ENCODE measurements at places on chromosomes 11 and 22.

DNA sequence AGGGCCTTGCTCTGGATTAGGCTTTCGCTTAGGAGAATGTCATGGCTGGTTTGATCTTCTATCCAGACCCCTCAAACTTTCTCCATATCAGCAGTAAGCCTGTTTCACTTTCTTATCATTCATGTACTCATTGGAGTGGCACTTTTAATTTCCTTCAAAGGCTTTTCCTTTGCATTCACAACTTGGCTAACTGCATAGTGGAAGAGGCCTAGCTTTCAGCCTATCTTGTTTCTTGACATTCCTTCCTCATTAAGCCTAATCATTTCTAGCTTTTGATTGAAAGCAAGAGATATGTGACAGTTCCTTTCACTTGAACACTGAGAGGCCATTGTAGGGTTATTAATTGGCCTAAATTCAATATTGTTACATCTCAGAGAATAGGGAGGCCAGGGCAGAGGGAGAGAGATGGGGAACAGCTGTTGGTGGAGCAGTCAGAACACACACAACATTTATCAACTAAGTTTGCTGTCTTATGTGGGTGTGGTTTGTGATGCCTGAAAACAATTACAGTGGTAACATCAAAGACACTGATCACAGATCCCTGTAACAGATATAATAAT is 37.7 kb upstream of the APOBEC3A start:
- DNase-seq, result no peak

DNA sequence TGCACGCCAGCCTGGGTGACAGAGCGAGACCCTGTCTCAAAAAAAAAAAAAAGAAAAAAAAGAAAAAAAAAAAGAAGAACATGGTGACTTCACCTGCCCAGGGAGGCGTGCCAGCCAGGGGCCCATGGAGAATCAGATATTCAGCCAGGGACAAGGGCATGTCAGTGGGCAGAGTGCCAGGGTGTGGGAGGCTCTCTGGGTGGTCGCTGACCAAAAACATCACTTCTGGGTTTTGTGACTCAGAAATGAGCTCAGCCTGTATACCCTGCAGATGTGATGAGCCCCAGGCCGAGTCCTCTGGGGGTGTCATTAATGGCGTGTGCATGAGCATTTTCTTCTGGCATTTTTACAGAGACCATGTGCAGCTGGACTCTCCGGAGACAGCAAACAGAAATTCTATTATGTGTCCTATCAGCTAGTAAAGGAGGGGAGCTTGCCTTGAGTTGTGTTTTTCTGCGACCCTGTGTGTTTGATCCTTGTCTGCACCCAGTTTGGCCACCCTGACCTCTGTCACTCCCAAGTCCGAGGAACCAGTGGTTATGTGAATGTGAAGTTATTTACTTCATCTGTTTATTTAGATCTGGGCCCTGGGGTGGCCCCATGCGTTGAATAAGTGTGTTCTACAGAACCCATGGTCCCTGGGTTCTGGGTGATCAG is 53.6 kb downstream of the BCR start:
- DNase-seq, result no peak

GRCh38 chr11:73942010-73942409 is 8.8 kb upstream of the DNAJB13 start:
- DNase-seq, result no peak

- DNase-seq, result no peak
Observed at GRCh38 chr11:118886681-118887111, 3.0 kb downstream of the CXCR5 start.

- DNase-seq, result peak; percentile 21
Observed at GRCh38 chr11:76234416-76235232, 28.3 kb upstream of the WNT11 start.

GRCh38 chr11:69142895-69143294 is 12.8 kb upstream of the SMIM38 start:
- DNase-seq, result no peak

- no peak for DNase-seq
Observed at GRCh38 chr11:113593698-113594308, 112.3 kb downstream of the TMPRSS5 start.

DNA sequence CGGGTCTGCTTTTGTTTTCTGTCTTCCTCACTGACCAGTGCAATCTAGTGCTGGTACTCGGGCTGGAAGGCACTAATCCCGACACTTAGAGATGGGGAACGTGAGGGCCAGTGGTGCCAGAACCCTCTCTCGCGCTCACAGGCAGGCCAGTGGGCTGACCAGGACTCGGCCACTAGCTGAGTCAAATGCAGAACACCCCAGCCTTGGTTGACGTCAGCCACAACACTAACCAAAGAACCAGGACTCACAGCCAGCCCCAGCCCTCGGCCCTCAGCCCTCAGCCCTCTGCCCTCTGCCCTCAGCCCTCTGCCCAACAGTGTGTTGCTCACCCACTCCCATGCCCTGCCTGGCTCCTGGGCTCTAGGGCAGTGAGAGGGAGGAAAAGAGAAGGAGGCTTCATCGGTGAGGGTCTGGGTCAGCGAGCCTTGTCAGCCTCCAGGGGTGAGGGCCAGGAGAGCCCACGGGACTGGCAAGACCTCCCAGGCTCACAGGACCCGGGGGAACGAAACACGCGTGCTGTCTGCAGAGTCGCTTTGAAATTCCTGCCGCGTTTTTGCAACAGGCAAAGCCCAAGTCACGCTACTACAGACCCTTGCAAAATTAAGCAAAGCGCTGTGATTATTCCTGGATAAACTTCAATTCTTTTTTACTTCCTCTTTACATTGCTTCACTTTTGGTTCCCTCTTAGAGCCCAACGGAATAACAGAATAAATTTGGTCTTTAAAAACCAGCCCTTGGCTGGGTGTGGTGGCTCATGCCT is 27.5 kb downstream of the KIAA0930 start:
- DNase-seq, result no peak

DNA sequence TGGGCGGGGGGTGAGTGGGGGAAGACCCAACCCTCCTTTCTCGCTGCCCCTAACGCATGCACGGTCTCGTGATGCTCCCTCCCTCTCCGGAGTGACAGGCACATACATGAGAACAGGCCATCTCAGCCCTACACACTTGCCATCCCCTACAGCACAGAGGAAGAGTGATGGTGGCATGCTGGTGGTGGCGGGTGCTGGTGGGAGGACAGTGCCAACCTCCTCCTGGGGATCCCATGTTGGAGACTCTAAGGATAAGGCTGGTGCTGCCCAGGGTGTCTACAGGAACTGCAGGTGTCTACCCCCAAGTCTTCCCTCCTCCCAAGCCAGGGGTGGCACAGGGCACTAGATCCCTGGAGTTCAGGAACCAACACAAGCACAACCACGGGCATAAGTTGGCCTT is 6.7 kb upstream of the NLRX1 start:
- DNase-seq, result no peak

GRCh38 chr11:41237382-41237781 is 222.1 kb downstream of the LRRC4C start:
- DNase-seq, result no peak

- no peak for DNase-seq
Observed at GRCh38 chr11:95723361-95723942, 66.1 kb downstream of the FAM76B start.

- no peak for DNase-seq
Observed at GRCh38 chr11:77276271-77276670, 25.2 kb downstream of the GDPD4 start.

DNA sequence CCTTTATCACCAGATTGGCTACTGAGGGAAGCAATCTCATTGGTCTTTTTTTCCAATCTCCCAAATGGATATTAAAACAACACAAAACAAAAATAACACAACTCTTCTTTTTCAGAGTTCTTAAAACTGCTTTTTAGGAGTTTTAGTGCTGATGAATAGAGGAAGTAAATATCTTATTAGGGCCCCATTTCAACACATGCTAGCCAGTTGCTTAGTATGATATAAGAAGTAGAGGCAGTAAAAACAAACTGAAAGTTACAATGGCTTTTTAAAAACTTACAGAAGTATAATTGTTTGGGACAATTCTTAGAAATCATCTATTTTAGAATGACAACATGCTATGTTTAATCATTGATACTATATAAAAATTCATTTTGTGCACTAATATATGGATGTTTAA is 3.4 kb downstream of the C11orf71 start:
- DNase-seq, result no peak

DNA sequence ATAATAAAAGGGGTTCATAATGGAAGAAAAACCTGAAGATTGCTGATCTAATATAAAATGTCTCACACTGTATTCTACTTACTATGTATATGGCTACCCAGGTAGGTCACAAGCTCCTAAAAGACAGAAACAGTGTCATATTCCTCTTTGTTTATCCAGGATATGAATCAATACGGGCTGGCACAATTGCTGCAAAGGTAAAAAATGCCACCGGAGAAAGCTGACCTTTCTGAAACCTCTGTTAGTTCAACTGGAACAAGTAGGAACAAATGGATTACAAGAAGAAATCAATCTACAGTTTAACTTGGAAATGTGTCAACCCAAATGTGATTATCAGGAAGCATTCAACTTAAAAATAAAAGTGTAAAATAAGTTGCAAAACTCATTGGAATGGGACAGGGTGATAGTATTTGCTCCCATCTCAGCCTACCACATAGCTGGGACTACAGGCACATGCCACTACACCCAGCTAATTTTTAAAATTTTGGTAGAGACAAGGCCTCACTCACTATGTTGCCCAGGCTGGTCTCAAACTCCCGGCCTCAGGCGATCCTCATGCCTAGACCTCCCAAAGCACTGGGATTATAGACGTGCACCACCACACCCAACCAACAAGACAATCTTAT is 27.6 kb downstream of the SLC35F2 start:
- no peak for DNase-seq

DNA sequence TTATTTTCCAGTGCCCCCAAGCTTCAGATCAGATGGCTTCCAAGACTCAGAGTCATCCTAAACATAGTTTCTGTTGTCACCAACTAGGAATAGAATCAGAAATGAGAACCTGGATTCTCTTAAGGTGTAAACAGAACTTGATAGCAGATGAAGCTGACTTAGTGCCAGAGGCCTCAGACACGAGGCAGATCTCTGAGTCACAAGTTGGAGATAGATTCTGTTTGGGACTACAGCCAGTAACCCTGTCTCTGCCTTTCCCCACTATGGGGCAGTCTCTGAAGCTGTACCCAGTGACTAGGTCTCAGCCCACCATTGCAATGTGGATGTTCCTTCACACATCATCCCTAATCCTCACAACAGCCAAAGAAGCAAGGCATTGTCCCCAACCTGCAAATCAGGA is 25.4 kb downstream of the NEU3 start:
- DNase-seq, result no peak

Measured in CD4-positive, alpha-beta T cell treated with Interleukin-6 at 100 ng/mL for 8 hours (primary cell).